ENCODE measurements at places on chromosomes 6 and 20.
A peak's percentile ranks its signal among the peaks of the same experiment; 100 is the strongest.

DNA sequence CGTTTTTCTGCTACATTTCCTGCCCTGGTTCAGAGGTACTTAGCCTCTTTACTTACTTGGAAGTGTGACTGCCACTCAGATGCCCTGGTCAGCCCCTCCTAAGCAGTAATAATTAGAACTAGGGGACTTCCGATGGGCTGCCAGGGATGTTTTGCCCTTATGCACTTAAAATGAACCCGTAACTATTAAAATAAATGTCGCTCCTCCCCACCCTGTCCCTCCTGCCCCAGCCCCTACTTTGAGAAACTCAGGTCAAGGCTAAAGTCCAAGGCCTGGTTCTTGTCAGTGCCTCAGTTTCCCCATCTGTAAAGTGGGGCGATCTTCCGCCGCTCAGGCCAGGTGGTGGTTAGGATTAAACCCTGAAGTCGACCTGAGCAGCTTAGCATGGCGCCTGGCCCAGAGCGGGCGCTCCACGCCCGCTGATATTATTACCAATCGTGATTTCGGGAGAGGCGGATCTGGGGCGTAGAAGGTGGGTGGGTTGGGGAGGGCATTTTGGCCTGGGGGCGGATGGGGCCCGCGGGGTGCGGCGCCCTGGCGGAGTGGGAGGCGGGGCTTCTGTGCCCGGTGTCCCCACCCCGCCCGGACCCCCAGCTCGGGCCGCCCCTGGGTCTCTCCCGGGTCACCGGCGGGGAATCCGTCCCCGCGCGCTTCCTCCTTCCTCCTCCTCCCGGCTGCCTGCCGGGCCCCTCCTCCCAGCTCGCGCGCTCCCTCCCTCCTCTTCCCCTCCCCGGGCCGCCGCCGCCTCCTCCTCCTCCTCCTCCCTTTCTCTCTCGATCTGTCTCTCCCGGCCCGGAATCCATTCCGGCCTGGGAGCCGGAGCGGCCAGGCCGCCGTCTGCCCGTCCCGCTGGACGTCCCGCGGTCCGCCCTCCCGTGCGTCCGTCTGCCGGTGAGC lies at the start of gene SRC:
Gene SRC, plus strand, starts transcription at position 802 of the 897 bp plus-strand sequence. CDS start 38,014 bp downstream, outside the sequence.
- DNase-seq = peak; percentile 67

GRCh38 chr20:5947276-5947675 lies 3.1 kb downstream of the TRMT6 start:
- peak; percentile 71 for DNase-seq

DNA sequence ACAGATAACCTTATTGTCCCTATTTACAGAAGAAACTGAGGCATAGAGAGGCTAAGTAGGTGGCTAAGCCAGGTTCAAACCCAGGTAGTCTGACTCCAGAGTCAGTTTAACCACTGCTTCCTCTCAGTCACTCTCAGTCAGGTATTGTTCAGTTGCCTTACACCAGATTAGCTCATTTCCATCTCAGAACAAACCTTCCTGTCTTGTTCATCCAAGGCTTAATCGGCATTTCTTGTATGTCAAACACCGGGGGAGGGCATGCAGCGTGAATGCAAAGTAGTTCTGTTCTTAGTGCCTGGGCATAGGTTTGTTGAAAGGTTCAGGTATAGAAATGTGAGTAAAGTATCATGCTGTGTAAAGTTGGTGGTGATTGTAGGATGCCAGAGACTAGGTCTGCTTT lies 51.7 kb downstream of the CTNNBL1 start:
- DNase-seq = no peak

DNA sequence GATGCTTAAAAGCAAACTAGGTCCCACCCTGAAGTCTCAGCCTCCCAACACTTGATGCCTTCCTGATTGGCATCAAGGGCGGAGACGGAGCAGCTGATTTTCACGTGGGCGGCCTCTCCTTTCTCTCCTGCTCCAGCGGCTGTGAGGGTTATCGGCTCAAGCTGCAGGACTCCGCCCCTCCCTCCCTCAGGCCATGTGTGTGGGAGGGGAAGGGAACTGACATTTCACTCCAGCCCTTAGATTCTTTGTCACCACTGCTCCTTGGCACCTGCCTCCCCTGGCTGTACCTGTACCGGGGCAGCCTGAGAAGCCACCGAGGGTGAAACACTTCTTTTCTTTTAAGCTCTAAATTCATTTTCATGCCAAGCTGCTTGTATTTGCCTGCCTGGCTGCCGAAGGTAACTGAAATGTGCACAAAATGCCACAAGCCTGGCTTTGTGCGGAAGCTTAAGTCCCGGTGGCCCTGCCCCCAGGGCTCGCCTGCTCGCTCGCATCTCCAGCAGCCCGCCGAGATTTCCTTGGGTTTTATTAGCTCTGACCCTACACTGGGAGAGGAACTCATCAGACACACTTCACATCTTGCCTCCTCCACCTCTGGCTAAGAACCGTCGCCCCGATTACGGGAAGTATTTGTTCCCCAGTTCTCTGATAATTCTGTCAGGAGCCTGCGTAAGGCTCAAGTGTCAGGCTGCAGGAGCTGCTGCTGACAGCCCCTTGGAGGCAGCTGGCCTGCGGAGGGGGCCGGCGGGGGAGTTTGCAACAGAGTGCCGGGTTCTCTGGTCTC lies 9.6 kb upstream of the CPNE5 start:
- no peak for DNase-seq

GRCh38 chr6:135854799-135855198 lies 3.3 kb downstream of the PDE7B start:
- DNase-seq = no peak

DNA sequence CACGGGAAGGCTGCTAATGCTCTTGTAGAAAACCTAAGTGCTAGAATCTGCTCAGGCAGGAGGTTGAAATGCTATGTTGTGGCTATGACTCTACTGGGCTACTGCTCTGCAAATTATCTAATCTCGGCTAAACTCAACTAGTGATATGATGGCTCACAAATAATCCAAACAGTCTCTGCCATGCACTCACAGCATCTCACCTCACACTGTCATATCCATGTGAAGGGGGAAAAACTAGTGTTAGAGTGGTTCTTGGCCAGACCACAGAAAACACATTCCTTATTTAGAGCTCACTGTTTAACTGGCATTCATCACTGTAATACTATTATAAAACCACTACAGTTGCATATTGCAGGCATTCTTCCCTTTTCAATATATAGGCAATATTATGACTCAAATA lies 81.8 kb upstream of the DST start:
- no peak for DNase-seq

- no peak for DNase-seq
Observed at GRCh38 chr6:40541556-40542174, 45.5 kb downstream of the LRFN2 start.

DNA sequence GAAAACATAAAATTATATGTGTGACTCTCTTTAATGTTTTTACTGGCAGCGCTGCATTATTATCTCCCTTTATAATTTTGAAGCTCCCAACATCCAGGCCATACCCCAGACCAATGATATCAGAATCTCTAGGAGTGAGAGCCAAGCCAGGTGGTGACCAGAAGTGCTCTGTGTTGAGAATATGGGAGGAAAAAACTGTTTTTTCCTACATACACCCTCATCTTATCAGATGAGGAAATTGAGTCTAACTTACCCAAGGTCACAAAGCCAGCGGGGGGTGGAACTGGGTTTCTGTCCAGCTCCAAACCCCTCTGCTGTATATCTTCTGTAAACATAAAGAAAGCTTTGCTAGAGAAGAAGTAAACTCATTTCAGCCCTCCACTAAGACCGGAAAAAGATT lies 42.5 kb downstream of the LY86 start:
- no peak for DNase-seq

GRCh38 chr20:14142171-14142570 lies 146.9 kb downstream of the MACROD2 start:
- DNase-seq = no peak

DNA sequence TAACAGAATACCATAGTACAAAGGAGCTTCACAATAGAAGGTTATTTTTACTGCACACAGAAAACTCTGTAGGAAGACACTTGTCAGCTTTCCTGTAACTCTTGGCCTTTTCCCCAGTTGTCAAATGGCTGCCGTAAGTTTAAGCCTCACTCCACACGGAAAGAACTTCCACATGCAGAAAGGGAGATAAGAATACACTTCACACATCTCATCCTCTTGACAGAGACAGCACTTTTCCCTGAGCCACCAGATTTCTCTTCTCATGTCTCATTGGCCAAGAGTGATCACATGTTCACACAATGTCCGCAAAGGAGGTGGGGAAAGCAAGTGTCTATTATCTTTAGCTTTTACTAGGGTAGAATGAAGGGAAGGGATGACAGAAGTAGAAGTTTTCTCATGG lies 540.7 kb downstream of the HAO1 start:
- no peak for DNase-seq

GRCh38 chr6:138238368-138238767 lies 20.1 kb upstream of the PBOV1 start:
- DNase-seq = no peak

GRCh38 chr20:44319839-44320422 lies 8.9 kb upstream of the FITM2 start:
- no peak for DNase-seq

GRCh38 chr6:123526128-123526527 lies 110.6 kb downstream of the TRDN start:
- no peak for DNase-seq

GRCh38 chr6:167652701-167653095 lies 174.0 kb upstream of the AFDN start:
- DNase-seq = no peak

GRCh38 chr6:12103158-12103557 lies 91.0 kb downstream of the HIVEP1 start:
- DNase-seq = no peak

- no peak for DNase-seq
Observed at GRCh38 chr6:25369036-25369432, 89.9 kb downstream of the CARMIL1 start.

- peak; percentile 62 for DNase-seq
Observed at GRCh38 chr6:43454696-43455530, 435 bp downstream of the DLK2 start.

- no peak for DNase-seq
Observed at GRCh38 chr20:34421766-34422466, 58.8 kb downstream of the ITCH start.

DNA sequence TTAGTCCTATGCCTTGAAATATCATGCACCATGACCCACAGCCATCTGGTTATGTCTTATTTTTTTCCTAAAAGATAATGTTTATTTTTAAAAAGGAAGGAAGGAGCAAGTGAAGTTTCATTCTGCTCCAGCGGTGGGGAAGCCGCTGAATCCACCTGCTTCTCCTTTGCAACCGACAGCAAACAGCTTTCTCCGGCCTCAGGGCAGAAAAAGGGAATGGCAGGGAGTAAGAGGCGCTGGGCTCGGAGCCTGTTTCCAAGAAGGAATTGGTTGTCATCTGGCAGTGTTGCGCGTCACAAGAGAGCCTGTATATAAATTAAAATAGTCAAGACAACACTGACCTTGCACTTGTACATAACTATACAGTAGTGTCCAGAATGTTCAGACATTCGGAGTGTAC lies 14.2 kb downstream of the GFRA4 start:
- no peak for DNase-seq

- DNase-seq = no peak
Observed at GRCh38 chr6:131096786-131097185, 33.7 kb upstream of the EPB41L2 start.

DNA sequence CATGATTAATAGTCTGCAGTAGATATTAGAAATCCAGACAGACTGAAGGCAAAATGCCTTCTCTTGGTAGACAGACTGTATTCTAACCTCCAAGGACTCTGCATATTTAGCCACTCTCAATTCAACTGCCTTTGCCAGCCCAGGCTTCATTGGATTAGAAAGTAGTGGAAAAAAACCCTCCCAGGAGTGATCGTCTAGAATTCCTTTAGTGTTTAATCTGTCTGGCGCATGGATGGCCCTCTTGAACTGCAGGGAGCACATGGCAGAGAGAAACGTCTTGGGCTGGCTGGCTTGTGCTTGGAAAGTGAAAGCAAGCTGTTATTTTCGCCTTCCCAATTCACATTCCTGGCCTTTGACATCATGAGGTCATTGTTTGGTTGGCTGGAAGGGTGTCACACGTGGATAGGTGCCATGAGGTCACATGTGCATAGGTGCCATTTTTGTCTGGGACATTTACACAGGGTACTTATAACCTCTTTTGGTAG lies 30.9 kb upstream of the NEDD9 start:
- DNase-seq = no peak

DNA sequence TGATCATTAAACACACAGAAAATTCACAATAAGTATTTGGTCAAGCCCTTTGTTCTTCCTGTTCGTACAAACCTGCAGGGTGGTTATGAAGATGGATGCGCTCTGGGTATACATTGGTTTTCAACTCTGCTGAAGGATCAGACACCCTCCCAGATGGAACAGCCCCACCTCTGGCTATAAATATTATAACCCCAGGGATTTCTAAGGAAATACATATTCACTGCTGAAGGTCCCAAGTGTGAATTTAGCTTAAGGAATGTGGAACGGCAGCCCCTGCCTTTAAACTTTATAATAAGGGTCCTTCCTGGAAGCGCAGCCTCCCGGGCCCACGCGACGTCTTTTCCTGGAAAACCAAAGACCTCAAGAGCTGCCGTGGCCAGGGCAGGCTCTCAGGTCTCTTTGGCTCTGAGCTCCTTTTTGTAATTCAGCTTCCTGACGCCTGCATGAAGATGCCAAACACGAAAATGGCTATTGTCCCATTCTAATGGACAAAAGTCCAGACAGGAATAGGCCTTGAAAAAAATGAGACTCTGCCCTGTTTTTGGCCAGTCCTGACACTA lies 172.4 kb upstream of the SSTR4 start:
- no peak for DNase-seq

- no peak for DNase-seq
Observed at GRCh38 chr20:51437182-51437924, 105.2 kb downstream of the NFATC2 start.

DNA sequence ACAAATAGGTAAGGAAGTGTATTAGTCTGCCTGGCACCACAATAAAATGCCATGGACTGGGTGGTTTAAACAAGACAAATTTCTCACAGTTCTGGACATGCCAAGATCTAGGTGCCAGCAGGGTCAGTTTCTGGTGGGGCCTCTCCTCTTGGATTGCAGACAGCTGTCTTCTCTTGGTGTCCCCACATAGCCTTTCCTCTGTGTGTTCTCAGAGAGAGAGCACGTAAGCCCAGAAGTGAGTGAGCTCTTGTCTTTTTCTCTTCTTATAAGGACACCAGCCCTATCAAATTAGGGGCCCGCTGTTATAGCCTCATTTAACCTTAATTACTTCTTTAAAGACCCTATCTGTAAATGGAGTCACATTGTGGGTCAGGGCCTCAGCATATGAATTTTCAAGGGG lies 28.3 kb downstream of the SMPDL3A start:
- DNase-seq = no peak

GRCh38 chr6:72386324-72386723 lies 235.5 kb upstream of the KCNQ5 start:
- no peak for DNase-seq

All from CD4-positive, alpha-beta T cell treated with Interleukin-15 for 1 hour (primary cell).